ENCODE measurements at places on chromosomes 11 and 22.

GRCh38 chr11:18721561-18722292 is 4.3 kb downstream of the IGSF22 start:
- DNase-seq: peak; percentile 69

GRCh38 chr22:30361916-30362650 is 5.3 kb downstream of the CCDC157 start:
- DNase-seq: no peak

- no peak for DNase-seq
Measured at GRCh38 chr11:44357711-44358110, 47.8 kb upstream of the ALX4 start.

DNA sequence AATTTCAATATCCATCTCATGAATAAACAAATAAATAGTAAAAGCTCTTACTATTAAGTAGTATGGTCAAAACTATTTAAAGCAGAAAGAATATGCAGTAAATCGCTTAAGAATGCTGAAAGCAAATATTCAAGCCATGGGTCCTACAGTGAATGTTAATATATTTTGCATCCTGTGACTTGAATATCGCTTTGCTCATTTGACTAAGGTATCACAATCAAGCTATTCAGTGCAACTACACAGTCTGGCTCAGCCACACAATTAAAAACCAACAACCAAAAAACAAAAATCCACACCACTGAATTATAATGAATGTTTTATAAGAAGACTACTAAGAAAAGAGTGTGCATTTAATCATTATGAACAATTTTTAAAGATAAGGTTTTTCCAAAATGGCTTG is 45.3 kb downstream of the RAB6A start:
- no peak for DNase-seq

DNA sequence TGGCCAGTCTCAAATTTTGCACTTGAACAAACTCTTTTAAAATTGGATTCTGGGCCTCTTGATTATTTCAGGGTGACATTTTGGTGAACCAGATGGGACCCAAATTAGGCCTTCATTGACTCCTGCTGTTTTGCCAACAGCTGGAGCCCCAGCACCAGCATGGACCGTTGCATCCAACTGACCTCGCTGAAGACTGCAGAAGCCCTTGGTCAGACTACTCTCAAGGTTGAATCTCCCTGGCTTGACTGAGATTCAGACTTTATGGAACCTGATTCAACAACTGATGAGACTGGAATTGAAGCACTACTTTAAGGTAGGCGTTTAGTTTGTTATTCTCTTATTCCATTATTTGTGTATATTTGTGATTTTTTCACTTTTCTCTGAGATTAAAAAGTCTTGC is 41.7 kb downstream of the NARS2 start:
- no peak for DNase-seq

DNA sequence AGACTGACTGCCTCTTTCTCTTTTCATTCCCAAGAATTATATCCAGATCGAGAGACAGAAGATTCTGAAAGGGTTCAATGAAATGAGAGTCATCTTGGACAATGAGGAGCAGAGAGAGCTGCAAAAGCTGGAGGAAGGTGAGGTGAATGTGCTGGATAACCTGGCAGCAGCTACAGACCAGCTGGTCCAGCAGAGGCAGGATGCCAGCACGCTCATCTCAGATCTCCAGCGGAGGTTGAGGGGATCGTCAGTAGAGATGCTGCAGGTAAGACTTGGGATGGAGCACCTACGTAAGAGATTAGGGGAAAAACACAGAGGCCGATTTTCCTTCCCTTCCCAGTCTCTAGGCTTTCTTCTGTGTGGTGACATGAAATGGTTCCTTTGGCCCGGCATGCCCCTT is 8.7 kb downstream of the TRIM22 start:
- no peak for DNase-seq

GRCh38 chr11:74870485-74870884 is 78.4 kb downstream of the XRRA1 start:
- DNase-seq: peak; percentile 22

GRCh38 chr11:32529994-32530588 is 53.5 kb upstream of the EIF3M start:
- peak; percentile 57 for DNase-seq

DNA sequence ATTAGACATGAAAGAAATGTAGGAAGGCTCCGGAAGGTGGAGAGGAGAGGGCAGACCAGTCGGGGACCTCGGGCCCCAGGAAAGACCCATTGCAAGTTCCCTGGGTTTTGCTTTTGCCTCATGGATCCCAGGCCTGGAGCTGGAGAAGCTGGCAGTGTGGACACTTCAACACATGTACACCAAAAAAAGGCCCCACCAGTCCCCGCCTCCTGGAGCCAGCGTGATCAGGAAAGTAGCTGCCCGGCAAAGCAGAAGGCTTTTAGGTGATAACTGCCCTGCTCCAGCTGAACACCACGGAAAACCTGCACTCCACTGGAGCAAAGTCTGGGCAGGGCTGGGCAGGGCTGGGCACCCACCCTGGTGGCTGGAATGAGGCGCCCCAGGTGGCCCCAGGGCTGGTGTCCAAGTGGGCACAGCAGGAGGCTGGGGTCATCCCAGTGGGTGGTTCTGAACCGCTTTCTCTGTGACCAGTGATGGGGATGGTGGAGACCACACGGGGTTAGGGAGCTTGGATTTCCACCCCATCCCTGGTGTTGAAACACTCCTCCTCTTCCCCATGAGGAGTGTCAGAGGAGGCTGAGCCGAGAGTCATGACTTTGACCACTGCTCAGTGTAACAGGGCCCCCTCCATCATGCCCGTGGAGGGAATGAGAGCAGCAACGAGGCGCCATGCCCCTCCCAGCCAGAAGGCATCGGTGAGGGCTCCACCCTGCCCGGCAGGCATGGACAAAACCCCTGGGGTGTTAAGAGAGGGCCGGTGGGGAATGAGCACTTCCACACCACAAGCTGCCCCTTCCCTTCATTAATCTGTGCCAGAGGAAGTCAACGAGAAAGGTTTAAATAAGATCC is 16.9 kb upstream of the MUC5AC start:
- DNase-seq: no peak

GRCh38 chr22:16658068-16658467 is 65.5 kb upstream of the CCT8L2 start:
- no peak for DNase-seq

DNA sequence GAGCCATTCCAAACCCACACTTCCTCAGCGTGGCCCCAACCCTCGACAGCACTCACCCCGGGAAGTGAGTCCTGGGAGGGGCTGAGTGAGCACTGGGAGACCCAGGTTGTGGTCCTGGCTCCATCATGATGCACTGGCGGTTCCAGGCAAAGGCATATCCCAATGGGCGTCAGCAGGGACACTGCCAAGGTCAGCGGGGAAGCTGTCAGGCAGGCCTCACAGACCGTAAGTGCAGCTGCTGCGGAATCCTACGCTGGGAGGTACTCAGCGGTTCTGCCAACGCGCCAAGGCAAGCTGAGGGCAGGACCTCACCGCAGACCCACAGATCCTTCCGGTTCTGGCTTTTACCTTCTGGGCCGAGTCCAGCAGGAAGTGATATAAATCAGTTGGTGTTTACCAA is 1.4 kb upstream of the GAL3ST1 start:
- no peak for DNase-seq

DNA sequence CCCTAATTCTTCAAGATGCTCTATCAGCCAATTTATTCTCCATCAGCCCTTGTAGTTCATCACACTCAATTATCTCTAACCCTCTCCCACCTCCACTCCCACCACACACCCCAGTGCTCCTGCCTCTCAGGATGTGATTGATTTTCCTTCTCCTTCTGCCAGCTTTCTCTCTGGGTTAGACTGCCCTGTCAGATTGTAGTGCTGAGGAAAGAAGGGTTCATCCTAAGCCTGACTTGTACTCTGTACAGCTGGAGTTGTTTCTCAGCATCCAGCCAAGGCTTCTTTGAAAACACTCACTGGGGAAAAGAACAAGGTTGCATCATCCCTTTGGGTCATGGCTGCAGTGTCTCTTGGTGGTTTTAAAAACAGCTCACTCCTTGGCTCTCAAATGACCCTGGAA is 61.2 kb downstream of the CECR2 start:
- DNase-seq: no peak

GRCh38 chr22:20630873-20631617 is 123.6 kb downstream of the MED15 start:
- no peak for DNase-seq

- DNase-seq: peak; percentile 31
Measured at GRCh38 chr11:118434553-118435289, 1.6 kb upstream of the KMT2A start.

DNA sequence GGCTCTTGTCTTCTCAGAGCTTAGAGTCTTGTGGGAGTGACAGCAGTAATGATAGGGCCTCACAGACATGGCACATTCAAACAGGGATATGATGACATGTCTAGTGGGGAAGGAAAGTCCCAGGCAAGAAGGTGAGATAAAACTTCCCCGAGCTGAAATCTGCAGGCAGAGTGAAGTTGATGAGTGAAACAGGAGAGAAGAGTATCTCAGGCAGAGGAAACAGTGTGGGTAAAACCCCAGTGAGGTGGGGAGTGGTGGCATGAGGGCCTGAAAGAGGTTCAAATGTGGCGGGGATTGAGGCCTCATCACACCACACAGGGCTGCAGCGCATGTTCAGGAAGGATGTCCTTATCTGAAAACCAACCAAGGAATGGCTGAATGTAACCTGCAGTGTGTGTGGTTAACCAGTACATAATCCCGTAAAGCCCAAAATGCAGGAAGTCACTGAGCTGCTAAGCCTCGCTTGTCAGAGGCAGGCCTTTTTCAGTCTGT is 153.8 kb upstream of the E2F8 start:
- no peak for DNase-seq

GRCh38 chr11:44235765-44236201 is 74.2 kb downstream of the ALX4 start:
- DNase-seq: no peak

DNA sequence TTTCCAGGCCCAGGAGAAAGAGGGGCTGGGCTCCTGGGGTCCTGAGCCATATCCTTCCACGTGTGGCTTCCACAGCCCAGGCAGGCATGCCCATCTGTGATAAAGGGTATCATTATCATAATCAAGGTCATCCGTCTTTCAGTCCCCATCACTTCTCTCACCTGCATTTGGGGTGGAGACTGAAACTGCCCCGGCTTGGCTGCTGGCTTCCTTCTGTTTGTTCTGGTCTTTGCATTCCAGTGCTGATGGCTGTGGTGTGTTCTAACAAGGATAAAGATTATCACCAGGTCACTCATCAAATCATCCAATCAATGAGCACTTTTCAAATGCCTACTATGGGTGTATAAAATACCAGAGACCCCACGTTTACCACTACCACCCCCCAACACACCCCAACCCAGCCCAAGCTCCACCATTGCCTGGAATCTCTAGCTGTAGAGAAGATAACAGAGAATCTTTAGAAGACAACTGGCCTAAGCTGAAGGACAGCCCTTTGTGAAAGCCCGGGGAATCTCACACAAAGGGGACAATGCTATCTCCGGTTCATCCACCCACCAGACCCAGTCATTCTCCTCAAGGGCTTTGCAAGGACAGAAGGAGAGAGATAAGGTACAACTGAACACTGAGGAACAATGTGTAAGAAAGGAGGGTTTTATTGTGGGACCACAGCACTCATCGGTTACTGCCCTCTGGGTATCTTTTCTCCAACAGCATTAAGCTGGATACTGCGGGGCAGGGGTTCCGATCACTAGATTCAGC is 54.9 kb downstream of the AHNAK start:
- no peak for DNase-seq
